T-helper 2 cell treated with Interferon-gamma antibody and Interleukin-4, amounts not matched to agents 5 μg/mL and 100 μg/mL, for 36 hours (primary cell): ENCODE measurements at places on chromosomes 1 and 21.

- DNase-seq, result no peak
These were observed 498 bp downstream of the KRTAP10-2 start for GRCh38 chr21:44550807-44551206.

DNA sequence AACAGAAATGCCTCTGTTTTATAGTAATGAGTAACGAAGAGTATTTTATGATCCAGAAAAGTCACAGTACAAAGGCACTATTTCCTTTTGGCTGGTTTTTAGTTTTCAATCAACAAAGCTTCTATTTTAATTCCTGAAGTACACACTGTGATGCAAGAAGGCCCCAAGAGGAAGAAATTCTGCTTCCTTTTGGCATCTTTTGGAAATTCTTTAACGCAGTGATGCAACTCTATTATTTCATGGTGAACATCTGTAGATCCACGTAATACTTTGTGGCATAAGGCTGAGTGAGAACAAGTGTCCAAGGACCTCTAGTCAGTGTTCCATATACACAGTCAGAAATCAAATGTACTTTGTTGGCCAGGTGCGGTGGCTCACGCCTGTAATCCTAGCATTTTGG is 137.5 kb downstream of the TGFB2 start:
- DNase-seq, result no peak

DNA sequence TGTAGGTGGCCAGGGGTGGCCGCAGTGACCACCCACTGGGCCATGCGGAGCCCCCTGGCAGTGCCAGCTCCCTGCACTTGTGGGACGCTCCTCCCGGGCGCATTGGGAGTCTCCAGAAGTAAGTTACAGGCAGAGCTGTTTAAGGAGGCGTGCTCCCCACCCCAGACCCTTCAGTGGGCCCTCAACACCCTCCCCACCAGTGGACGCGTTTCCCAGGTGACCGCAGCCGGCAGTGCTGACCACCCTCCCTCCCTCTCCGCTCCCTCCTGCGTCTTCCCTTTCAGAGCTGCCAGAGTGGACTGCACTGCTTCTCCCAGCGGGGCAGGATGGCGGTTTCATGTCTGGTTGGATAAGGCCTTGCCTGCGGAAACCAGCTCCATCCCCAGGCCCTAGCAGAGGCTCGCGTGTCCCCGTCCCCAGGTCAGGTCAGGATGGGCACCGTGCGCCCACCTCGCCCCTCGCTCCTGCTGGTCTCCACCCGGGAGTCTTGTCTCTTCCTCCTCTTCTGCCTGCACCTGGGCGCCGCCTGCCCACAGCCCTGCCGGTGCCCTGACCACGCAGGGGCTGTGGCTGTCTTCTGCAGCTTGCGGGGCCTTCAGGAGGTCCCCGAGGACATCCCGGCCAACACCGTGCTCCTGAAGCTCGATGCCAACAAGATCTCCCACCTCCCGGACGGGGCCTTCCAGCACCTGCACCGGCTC is 1.1 kb downstream of the LRRC3 start:
- DNase-seq, result no peak

- no peak for DNase-seq
These were observed 6.1 kb upstream of the RNF223 start for GRCh38 chr1:1080122-1080757.

GRCh38 chr1:224736619-224737352 is 120.7 kb downstream of the CNIH3 start:
- no peak for DNase-seq

- no peak for DNase-seq
These were observed 76.0 kb downstream of the NRIP1 start for GRCh38 chr21:14988760-14989159.

GRCh38 chr1:198220428-198220827 is 63.6 kb downstream of the NEK7 start:
- DNase-seq, result no peak

- DNase-seq, result no peak
These were observed 37.4 kb downstream of the AK5 start for GRCh38 chr1:77319036-77319705.

DNA sequence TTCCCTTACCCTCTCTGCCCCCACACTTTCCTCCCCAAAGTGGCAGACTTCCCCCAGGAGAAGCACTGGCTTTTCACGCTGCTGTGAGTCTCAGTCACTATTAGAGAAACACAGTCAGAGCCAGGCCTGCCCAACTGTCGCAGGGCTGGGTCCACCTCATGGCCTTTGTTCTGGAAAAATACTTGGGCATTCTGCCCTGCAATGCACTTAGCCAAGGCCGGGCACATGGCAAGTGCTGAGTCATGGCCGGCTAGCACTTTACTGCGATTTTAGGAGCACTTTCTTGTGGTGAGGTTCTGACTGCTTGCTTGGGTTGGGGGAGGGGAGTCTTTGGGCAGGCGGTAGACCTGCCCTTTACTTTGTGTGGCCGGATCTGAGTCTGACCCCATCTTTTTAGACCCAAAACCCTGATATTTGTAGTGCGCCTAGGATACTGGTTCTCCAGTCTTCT is 7.7 kb downstream of the EPHX1 start:
- no peak for DNase-seq

GRCh38 chr21:45862543-45863207 is 118.9 kb upstream of the COL6A1 start:
- DNase-seq, result no peak

DNA sequence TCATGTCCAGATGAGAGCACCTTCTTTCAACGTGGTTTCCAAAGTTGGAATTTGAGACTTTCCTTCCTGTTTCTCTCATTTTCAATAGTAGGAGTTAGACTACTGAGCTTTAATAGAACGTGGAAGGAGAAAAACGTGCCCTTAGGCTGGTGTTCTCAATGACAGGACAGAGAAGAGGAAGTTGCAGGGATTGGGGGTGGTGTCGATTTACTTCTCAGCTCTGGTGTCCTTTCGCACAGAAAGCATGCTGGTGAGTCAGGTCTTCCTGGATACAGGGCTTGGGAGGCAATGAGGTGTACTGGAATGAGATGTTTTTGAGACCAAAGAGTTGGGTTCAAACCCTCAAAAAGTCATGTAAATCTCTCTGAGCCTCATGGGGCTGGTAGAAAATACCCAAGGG is 67.1 kb downstream of the HIVEP3 start:
- no peak for DNase-seq

DNA sequence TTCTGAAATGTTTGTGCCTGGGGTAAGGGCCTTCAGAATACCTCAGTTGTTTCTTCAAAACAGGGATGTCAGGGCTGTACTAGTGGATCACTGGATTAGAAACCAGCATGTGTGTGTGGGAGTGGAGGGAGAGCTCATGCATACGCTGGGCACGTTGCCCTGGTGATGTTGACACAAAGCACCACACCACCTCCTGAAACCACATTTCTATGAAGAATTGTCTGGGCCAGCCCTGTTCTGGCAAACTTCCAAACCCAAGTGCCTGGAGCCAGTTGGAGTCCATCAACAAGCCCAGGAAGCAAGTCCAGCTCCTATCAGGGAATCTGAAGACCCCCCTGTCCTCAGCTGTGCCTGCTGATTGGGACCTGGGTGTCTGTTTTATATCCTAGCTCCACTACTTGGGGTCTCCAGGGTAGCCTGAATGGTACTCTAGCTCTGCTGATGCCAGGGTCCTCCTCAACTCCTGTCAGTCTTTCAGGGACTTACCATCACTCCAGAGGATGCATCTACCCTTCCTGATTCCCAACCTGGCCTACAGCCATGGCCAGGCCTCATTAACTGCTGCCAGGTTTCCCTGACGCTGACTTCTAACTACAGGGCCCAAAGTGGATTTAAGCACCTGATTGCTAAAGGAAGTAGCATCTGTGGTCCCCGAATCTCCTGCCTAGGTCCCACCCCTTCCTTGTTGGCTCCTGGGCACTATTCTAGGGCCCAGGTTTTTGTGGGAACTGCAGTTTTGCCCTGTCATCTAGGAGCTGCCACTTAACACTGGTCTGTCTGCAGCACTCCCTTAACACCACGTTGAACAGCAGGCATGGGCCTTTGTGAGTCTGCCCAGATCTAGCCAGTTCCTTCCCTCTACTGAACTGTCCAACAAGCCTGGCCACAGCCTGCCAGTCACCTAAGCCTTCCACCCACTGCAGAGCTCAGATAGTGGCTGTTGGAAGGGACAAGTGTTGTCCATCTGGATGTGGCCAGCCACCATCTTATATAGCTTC is 45.5 kb downstream of the LPAR3 start:
- DNase-seq, result no peak

DNA sequence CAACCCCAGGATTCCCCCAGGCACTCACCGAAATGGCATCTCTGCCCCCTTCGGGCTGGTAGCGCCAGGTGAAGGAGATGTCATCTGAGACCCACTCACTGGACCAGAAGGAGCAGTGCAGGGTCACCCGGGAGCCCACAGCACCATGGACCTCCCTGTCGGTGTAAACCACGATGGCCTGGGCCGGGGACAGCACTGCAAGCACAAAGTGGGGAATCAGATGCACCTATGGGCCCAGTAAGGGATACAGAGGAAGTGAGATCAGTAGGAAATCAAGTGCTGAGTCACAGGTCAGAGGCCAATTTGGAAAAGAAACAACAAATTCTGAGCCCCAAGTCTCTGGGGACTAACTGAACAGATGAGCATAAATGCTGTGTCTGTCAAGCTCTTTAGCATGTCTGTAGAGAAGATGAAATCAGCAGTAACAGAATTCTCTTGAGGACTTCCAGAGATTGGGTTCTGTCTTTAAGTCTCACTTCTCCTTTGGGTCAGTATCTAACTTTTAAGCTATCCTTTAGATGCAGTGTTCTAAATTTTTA is 2.5 kb downstream of the MPZ start:
- peak; percentile 12 for DNase-seq

- DNase-seq, result no peak
These were observed 70.7 kb upstream of the USP24 start for GRCh38 chr1:55285834-55286233.

DNA sequence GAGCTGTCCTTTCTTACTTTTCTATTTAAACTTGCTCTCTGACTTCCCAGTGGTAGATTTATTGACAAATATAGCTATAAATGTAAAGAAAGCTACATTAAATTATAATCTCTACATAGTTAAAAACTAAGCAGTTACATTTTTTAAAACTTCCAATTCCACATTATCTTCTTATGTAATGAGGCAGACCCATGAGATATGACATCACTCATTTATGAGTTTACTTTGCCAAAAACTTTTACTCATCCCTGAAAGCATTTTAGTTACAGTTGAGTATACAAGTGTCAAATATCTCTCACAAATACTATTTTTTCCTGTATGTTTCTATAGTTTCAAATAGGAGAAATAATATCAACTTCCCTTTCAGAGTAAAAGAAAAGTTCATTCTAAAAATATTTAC is 3.8 kb downstream of the NMNAT2 start:
- no peak for DNase-seq
